Testis (tissue), 5 donors: ENCODE measurements at places on chromosomes 3 and 15. TPM values are rescaled to one million over a fixed set of nuclear protein-coding genes. Genes with fewer than 3 reads are reported as not detected.

- no peak for DNase-seq
Measured at GRCh38 chr3:125194849-125195601, 17.5 kb downstream of the SLC12A8 start.

DNA sequence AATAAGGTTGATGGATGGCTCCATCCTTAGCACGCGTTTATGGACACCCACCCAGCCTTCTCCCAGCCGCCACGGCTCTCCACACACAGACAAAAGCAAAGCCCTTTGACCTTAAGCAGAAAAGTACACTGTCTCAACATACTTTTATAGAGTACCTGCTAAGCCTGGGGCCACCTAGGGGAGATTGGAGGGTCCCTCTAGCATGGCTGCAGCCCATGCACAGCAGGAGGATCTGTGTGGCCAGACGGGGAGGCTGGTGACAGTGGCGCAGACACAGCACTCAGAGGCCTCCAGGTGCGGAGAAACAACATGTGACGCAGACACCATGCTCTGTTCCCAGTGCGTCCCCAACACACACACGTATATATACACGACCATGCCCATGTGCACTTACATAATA lies 174.9 kb downstream of the XXYLT1 start:
- DNase-seq, result no peak

- DNase-seq, result peak; percentile 74
Measured at GRCh38 chr3:11770477-11771391, 76.0 kb downstream of the TAMM41 start.

- DNase-seq, result peak; percentile 50
Measured at GRCh38 chr15:40333922-40334492, 6.7 kb downstream of the CCDC9B start.

GRCh38 chr15:78604420-78604819 lies 16.4 kb downstream of the CHRNA3 start:
- no peak for DNase-seq

DNA sequence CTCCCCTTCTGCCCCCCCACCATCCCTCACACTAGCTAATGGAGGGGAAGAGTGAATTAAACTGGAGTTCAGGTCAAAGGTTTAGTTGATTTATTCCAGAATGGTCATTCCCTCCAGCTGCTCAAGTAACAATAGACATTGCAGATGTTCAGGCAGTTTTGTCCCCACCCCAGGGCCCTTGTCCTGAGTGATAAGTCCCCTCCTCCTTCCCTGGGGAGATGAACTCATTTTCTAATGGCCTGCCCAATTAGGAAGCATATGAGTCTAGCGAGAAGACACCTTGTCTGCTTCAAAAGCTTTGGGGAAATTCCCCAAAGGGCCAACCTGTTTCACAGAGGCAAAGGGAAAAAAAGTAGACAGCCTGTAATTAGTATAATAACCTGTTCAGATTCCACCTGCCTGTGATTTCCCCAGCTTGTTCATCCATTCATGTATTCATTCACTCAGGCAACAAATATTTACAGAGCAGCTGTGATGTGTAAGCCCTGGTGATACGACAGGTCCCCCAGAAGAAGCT lies 165.3 kb downstream of the SHQ1 start:
- no peak for DNase-seq

- no peak for DNase-seq
Measured at GRCh38 chr3:183281126-183281797, 28.2 kb downstream of the B3GNT5 start.

NUP210 gene
- total RNA-seq, result 37.4 TPM

ELL3 gene
- total RNA-seq, result 18.6 TPM

ISL2 gene
- 3.5 TPM for total RNA-seq

CORO2B gene
- total RNA-seq, result 2.2 TPM
